ENCODE measurements at places on chromosomes 4 and X.

GRCh38 chr4:174714393-174715211 is 114.4 kb downstream of the GLRA3 start:
- DNase-seq: no peak

DNA sequence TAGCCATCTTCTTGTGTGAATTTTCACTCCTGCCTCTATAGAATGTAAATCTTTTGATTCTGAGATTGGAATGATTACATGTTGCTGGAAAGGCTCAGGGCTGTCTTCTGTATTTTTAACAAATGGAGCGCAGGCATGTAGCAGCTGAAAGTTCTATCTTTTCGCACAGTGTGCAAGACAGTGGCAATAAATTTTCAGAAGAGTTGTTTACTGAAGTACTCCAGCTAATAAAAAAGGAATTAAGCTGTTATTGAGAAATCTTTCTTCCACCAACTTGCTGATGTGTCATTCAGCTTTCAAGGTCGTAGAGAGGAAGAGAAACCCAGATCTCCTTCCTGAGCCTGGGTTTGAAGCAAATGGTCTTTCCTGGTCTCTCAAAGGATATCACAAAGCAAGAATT is 122.0 kb upstream of the PUDP start:
- DNase-seq: no peak

- DNase-seq: no peak
These were observed 1.9 kb upstream of the MTTP start for GRCh38 chr4:99572527-99573240.

GRCh38 chrX:130171446-130172126 is at the start of gene RAB33A:
Gene RAB33A (plus strand): TSS chrX:130171962. CDS start chrX:130172063, 101 bp downstream.
- peak; percentile 70 for DNase-seq

DNA sequence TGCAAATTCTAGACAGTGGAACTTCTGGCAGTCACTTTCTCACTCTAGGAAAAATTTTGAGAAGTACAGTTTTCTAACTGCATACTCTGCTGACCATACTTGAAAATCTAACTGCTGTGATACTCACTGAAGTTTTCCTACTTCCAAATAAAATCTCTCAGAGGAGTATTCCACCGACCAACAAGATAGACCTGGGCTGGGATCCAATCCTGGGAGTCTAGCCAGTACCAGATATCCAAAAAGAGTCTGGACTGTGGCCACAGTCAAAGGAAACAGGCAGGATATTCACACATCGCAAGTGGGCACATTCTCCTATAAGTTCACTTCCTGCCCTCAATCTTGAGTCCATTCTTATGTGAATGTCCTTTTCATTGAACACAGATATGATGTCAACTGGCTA is 1138.7 kb upstream of the PCDH7 start:
- DNase-seq: no peak

DNA sequence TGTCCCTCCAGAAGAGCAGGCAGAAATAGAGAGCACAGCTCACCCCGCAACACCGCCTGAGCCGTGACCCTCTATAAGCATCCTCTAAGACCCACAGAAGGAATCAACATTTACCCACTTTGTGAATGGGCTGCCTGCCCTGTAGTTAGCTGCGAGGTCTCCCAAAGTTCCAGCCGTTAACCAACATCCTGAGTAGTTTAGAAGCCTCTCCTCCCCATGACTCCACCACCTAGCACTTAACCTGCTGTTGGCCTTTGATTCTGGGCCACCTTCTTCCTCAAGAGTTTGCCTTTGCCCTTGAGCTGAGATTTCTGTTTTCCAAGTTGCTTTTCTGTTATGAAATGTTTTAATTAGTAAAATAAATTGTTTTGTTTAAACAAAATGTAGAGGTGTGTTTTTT is 75.8 kb downstream of the NUDT10 start:
- no peak for DNase-seq

DNA sequence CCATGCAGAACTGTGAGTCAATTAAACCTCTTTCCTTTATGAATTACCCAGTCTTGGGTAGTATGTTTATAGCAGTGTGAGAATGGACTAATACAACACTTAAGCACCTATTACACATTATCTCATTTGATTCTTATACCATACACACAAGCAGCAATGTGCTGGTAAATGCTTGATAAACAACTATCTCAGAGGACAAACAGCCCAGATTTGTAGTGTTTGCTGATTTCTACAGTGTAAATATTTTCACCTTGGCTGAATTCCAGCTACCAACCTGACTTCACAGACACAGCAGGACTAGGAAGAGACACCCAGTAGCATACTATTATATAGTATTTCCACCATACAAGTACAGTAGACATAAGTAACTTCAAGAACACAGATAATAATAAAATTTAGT is 406.5 kb upstream of the CNKSR2 start:
- no peak for DNase-seq

DNA sequence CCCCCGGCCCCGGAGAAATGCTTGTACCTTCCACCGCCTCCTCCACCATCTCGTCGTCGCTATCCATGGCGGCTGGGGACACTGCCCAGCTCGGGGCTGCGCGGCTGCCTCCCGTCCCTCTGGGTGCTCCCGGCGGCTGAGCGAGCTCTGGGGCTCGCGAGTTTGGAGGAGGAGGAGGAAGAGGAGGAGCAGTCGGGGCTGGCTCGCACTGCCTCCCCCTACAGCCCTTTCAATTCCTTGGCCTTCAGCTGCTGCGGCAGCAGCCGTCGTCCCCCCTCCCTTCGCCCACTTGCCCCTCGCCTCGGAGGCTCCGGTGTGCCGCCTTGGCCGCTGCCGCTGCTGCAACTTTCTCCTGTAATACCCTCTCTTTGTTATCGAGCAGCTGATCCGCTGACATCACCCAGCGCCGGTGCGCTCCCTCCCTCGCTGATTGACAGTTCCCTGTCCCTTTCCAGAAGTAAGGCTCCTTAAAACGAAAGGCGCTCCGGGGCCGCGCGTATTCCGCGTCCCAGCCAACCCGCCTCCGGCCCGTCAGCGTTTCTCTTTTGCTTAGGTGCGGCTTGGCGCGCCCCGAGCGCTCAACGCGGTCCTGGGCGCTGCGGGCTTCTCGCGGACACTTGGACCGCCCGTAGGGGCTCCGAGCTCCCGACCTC is at the start of gene SETD7:
Gene SETD7, minus strand, starts transcription at position 149 of the 653 bp plus-strand sequence. Its CDS starts 82 bp downstream, at position 67.
- DNase-seq: peak; percentile 68

GRCh38 chr4:127968586-127968985 is 3.4 kb downstream of the ABHD18 start:
- no peak for DNase-seq

GRCh38 chrX:119541188-119541587 is 24.0 kb downstream of the STEEP1 start:
- DNase-seq: no peak

- DNase-seq: no peak
These were observed 86.5 kb downstream of the WFS1 start for GRCh38 chr4:6356076-6356560.

Measured in cerebellum (tissue), 4 donors.